ENCODE measurements at places on chromosomes 12 and 14.

DNA sequence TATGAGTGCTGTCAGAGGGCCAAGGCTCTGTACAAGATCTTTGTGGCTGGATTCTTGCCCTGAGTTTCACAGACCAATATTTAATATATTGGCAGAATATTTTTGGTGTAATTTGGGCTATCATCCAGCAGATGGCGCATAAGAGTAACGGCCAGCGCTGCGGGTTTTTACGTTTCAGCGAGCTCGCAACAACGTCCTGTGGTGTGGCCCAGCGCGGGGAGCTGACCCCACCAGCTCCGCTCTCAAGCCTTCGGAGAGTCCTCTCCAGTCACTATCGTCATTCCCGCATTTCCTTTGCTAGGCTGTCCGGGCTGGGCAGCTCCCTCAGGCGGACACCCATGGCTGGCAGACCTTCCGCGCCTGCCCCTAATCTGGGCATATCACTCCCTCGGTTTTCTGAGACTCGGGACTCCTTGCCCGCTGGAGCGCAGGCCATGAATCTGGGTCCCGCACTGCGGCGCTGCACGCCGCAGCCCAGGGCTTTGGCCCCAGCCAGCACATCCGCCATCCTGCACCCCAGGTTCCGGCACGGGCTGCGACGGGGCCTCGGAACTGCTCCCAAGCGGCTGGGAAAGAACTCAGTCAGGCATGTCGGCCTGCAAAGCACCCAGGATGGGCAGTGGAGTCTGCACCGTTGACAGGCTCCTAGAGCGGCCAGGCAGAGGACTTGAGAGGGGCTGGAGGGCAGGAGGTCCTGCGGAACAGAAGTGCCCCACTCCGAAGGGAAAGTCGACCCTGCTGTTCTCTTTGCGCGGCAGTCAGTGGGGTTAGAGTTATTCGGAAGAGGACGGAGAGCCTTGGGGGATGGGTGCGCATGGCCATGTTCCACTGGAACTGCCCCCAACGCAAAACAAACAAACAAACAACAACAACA lies 18.4 kb downstream of the OLR1 start:
- DNase-seq: peak; percentile 32

DNA sequence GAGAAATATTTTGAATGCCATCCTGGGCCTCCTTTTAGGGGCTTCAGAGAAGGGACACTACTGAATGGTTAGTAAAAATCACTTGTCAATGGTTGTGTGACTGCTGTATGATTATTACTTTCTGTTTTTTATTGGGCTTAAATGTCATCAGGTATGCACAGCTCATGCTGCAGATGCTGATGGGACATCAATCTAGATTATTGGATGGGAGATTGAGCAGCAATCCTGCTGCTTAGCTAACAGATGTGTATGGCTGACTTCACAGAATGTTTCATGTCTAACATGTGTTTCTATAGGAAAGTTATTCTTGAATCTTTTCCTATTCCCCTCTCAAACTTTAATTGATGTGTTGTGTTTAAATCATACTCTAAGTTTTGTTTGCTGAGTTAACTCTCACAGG lies 166.8 kb downstream of the RMST start:
- DNase-seq: no peak

GRCh38 chr14:22456998-22457594 lies 131.9 kb downstream of the DAD1 start:
- DNase-seq: no peak

GRCh38 chr14:37587881-37588666 lies 7.0 kb downstream of the FOXA1 start:
- DNase-seq: no peak

DNA sequence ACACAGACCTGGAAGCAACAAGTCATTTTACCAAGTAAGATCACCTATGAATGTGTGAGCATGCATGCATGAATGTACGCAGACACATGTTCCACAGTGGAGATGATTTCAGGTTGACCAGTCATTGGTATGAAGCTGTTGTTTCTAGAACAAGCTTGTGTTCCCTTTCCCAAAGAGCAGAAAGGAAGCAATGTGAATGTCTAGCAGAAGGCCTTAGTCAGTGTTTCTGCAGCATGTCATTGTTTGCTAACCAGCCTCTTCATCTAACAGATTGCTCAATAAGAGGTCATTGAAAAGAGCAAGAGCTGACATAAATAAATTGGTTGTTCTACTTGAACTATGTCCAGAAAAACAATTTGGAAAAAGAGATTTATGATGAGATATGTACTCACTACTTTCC lies 191.4 kb downstream of the PLCZ1 start:
- DNase-seq: no peak

GRCh38 chr14:68477461-68478085 lies 315.3 kb downstream of the ZFP36L1 start:
- no peak for DNase-seq

DNA sequence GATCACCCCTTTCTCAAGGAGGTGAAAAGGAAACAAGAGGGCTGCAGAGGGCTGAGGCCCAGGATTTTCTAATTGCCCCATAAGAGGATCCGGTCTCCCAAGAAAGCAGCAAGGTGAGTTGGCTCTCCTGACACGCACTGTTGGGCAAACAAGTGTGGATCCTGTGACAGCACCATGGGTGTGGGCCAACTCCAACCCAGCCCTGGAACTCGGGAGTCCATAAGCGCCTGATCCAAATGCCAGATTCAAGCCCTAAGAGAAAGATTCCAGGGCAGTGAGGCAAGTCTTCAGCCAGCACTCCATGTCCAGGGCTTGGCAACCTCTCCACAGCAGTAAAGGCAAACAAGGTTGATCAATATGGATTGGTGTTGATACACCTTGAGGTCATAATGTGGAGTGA lies 33.1 kb downstream of the KCNA5 start:
- DNase-seq: no peak

DNA sequence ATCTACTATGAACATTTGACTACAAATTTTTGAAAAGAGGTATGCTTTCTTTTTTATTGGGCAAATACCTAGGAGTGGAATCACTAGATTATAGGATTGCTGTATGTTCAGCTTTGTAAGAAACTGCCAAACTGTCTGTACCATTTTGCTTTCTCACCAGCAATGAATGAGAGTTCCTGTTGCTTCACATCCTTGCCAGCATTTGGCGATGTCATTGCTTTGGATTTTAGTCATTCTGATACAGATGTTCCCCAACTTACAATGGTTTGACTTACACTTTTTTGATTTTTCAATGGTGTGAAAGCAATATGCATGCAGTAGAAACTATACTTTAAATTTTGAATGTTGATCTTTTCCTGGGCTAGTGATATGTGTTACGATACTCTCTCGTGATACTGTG lies 328.7 kb downstream of the RAD51B start:
- no peak for DNase-seq

DNA sequence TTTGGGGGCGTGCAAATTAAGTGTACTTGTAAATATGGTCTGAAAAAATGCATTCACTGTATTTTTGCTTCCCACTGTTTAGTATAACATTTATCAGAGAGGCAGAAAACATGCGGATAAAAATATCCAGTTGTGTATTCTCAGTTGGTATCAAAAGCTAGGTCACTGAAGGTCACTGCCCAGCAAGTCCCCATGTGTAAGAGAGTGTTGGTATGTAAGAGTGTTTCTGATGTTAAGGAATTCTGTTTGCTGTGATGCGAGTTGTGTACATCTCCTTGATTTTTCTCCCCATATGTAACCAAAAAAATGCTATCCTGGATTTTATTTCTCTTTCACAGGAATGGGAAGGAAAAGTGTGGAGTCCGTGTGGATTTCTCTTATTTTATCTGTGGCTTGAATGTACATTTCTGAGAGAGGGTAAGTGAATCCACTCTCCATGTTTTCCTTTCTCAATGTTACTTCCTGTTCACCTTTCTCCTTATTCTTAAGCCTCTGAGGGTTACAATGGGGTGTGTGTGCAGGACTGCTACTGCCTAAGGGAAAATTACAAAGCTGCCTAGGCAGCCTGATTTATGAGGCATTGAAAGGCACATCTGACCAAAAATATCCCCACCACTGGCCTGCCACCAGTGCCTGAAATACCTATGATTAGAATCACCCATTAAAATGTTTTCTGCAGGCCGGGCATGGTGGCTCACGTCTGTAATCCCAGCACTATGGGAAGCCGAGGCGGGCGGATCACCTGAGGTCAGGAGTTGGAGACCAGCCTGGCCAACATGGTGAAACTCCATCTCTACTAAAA lies 97.9 kb upstream of the USP44 start:
- no peak for DNase-seq

DNA sequence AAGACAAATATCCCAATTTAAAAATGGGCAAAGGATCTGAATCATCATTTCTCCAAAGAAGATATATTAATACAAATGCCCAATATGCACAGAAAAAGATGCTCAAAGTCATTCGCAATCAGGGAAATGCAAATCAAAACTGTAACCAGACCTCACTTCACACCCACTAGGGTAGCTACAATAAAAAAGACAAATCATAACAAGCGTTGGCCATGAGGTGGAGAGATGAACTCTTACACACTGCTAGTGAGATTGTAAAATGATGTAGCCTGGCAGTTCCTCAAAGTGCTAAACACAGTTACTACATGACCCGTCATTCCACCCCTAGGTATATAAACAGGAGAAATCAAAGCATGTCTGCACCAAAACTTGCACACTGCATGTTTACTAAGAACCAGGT lies 30.4 kb downstream of the CDC42BPB start:
- no peak for DNase-seq

DNA sequence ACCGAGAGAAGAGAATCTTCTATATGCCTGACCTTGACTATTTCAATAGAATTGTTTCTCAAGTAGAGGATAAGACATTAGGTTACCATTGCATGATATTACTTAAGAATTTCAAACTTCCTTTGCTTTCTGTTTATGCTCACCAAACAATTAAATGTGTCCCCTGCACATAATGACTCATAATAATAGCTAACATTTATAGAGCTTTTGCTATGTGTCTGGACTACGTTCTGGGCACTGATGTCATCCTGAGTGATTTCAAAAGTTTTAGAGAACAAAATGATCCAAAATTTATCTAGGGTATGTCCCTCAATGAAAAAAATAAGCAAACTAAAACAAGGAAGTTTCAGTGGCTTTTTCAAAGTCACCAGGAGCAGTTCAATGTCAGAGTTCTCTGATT lies 38.8 kb downstream of the SLC15A5 start:
- no peak for DNase-seq

- DNase-seq: no peak
These were observed 4.3 kb downstream of the PAPLN start for GRCh38 chr14:73241481-73242165.

- DNase-seq: no peak
These were observed 2.2 kb downstream of the DACT1 start for GRCh38 chr14:58639842-58640484.

Data from stimulated activated CD4-positive, alpha-beta T cell treated with anti-CD3 and anti-CD28 coated beads, Interleukin-1b, Interleukin-23, amount 100 ng/mL, for 4 hours (primary cell).